ENCODE measurements at places on chromosomes 4 and X.

DNA sequence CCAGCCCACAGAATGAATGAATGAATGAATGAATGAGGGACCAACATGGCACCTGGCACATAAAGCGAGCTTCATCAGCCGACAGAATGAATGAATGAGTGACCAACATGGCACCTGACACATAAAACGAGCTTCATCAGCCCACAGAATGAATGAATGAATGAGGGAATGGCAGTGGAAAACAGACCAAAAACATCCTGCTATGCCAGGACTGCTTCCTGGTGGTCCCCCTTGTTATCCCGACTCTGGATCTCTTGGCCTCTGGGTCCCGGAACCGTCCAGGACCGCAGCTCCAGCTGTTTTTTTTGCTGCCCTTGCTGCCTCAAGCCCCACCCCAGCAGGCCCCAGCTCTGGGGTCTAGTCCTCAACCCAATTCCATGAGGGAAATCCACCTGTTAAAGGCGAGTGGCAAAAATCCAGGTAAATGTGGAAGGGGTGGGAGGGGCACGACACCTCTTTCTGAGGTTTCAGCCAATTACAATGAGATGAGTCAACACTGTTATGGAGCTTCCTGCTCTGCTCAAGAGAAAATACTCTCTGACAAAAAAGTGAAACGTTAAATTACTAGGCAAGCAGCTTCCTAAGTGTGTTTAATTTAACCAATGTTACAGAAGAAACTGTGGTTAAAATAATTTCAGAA is 72.0 kb upstream of the MTNR1A start:
- DNase-seq: no peak

DNA sequence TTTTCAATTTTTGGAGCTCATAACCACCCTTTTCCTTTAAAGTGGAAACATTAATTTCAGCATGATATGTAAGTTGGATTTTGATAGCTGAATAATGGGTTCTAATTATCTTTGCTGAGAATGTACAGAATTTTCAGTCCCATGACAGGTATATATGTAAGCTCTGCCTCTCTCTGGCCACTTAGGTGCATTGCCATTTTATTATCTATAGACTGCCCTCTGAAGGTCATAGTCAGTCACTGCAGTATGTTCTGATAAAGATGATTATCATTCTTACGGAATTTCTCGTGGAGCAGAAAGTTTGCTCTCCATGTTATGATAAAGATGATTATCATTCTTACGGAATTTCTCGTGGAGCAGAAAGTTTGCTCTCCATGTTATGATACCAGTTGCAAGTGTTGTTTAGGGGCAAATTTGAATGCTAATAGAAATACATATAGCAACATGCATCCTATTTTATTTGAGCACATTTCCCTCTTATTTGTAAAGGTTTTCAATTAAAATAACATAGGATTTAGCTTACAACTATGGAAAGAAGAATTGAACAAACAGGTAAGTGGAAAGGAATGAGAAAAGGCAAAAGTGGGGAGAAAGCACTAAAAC is 10.4 kb downstream of the AFP start:
- peak; percentile 51 for DNase-seq

- DNase-seq: no peak
Measured at GRCh38 chr4:184382189-184382846, 92.0 kb downstream of the IRF2 start.

- DNase-seq: no peak
Measured at GRCh38 chr4:337932-338758, 531 bp downstream of the ZNF141 start.

GRCh38 chr4:109020861-109021260 is 258.0 kb upstream of the ETNPPL start:
- no peak for DNase-seq

Data from COLO829 (cell line).